Activated T-helper 2 cell treated with anti-CD3 and anti-CD28 coated beads, Interferon-gamma antibody, Interleukin-2, Interleukin-4, amounts not matched to agents 10 μg/mL and 5 μg/mL and 100 μg/mL, durations not matched to agents 14 hours and 24 hours and 36 hours (primary cell): ENCODE measurements at places on chromosomes 3 and 15. TPM values are rescaled to one million over a fixed set of nuclear protein-coding genes. Genes with fewer than 3 reads are reported as not detected.

Gene MAP1A
- total RNA-seq = 1.9 TPM in 2 replicates

Gene VWA5B2
- 0.11 TPM in 1 of 2 replicates, not detected in the other for total RNA-seq

GRCh38 chr3:194640829-194641228 lies 7.6 kb upstream of the TMEM44 start:
- no peak for DNase-seq

- DNase-seq = no peak
Measured at GRCh38 chr3:44802011-44802410, 40.4 kb downstream of the KIF15 start.

- DNase-seq = no peak
Measured at GRCh38 chr3:78845605-78846004, 922.2 kb downstream of the ROBO1 start.

- DNase-seq = no peak
Measured at GRCh38 chr3:190564175-190564574, 50.3 kb downstream of the IL1RAP start.

DNA sequence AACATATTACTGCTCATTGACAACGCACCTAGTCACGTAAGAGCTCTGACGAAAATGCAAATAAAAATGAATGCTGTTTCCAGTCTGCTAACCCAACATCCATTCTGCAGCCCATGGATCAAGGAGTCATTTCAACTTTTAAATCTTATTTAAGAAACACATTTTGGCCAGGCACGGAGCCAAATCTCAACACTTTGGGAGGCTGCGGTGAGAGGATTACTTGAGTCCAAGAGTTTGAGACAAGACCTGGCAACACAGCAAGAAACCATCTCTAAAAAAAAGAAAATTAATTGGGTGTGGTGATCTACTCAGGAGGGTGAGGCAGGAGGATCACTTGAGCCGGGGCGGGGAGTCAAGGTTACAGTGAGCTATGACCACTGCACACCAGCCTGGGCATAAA lies 22.4 kb upstream of the TM4SF19 start:
- DNase-seq = no peak
